Mucosa of descending colon (tissue), 3 donors: ENCODE measurements at places on chromosomes 6 and 20.

GRCh38 chr20:15806105-15806504 is 767.1 kb downstream of the KIF16B start:
- no peak for DNase-seq

GRCh38 chr6:35489995-35490791 is 6.7 kb downstream of the TEAD3 start:
- peak; percentile 76 for DNase-seq

DNA sequence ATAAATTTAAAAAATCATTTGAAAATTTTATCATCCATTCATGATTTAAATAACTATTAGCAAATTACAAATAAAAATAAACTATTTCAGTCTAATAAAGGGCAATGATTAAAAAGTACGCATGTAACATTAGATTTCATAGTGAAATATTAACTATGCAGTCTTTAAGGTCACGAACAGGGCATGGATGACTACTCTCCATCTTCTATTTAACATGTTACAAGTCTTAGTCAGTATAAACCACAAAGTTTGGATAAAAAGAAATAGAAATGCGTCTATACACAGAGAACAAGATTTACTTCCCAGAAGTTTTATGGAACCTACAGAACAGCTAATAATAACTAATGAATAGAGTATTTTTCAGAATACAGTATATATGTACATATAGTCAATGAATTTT is 1016.0 kb downstream of the EYS start:
- no peak for DNase-seq

DNA sequence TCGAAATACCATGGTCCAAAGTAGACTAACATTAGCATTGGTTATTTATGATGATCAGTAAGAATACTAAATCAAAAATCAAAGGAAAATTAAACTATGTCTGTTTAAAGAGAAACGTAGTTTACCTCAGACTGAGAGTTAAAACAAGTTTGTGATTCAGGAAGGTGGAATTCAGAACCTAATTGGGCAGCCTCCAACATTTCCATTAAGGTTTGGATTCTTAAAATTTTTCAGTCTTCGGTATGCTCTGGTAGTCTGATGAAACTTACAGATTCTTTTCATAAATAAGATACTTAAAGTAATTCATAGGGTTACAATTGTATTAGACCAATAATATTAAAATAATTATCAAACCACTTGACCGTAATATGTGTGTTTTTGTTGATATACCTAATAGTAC is 18.6 kb downstream of the HFE start:
- no peak for DNase-seq
